ENCODE measurements at places on chromosomes 11 and 22. TPM values are rescaled to one million over a fixed set of nuclear protein-coding genes. Genes with fewer than 3 reads are reported as not detected.

DNA sequence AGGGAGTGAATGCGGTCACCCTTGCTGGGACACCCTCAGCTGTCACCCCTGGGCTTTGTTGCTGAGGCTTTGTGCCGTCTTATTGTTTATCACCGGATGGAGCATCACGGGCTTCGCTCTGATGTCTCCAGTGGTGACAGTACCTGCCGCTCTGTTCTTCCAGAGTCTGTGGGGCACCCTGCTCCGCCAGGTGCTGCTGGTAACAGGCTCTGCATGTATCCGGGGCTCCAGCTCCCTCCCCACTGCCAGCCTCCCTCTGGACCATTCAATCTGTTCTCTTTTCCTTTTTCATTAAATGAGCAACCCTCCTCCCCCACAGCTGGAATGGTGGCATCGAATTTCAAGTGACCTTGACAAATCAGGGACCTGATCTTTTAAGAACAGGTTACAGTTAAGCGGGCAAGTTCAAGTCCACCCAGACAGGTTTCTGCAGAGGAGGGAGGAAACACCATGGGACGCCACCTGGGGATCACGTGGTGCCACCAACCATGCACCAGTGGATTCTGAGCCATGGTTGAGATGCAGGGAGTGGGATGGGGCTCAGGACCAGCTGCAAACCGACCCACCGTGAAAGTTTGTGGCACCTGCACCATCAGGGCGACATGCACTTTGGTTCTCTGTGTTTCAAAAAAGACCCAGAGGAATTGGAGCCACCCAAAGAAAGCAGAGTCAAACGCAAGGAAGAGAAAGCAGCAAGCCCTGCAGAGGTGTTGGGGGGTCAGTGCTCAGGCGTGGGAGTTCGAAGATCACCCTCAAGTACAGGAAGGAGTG, 89.3 kb downstream of the BCR start:
- no peak for DNase-seq

Gene BCO2
- total RNA-seq = 2.5 TPM

- no peak for DNase-seq
Observed at GRCh38 chr11:128915149-128915521, 24.0 kb downstream of the KCNJ5 start.

Gene CCDC116
- not detected for total RNA-seq
